ENCODE measurements at places on chromosomes 11 and 22. TPM values are rescaled to one million over a fixed set of nuclear protein-coding genes. Genes with fewer than 3 reads are reported as not detected.

FAM76B gene
- total RNA-seq, result 24.8 TPM

GRCh38 chr22:37559521-37559900 lies 769 bp upstream of the CDC42EP1 start:
- DNase-seq, result no peak
- peak overlapping the region; percentile 92 for H3K27ac ChIP-seq
- peak overlapping the region; percentile 47 for H3K4me3 ChIP-seq

DNA sequence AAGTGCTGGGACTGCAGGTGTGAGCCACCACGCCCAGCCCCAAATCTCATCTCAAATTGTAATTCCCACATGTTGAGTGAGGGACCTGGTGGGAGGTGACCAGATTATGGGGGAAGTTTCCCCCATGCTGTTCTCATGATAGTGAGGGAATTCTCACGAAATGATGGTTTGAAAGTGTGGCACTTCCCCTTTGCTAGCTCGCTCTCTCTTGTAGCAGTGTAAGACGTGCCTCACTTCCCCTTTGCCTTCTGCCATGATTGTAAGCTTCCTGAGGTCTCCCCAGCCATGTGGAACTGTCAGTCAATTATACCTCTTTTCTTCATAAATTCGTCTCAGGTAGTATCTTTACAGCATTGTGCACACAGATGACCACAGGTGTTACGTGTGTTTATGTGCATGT lies 357.8 kb downstream of the CADM1 start:
- no peak overlapping the region for H3K4me3 ChIP-seq
- H3K36me3 ChIP-seq, result no peaks in the 10 kb centered on the region
- no peak overlapping the region for H3K27ac ChIP-seq
- DNase-seq, result no peak
- no peaks in the 10 kb centered on the region for H3K27me3 ChIP-seq

DNA sequence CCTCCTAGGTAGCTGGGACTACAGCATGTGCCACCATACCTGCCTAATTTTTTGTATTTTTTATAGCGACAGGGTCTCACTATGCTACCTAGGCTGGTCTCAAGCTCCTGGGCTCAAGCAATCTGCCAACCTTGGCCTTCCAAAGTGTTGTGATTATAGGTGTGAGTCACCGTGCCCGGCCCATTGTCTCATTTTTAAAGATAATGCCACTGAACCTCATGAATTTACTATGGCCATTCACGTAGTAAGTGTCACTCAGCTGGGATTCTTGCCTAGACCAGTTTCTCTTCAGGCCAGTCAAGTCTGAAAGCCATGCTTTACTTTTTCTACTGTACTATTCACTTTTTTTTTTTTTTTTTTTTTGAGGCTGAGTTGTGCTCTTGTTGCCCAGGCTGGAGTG lies 22.4 kb downstream of the DEPDC5 start:
- H3K4me1 ChIP-seq, result no peaks in the 10 kb centered on the region
- DNase-seq, result no peak
- H3K36me3 ChIP-seq, result peaks cover 38% of the 10 kb centered on the region
- no peaks in the 10 kb centered on the region for H3K27me3 ChIP-seq

- H3K4me3 ChIP-seq, result no peak overlapping the region
- no peaks in the 10 kb centered on the region for H3K27me3 ChIP-seq
- peaks cover 14% of the 10 kb centered on the region for H3K36me3 ChIP-seq
- H3K27ac ChIP-seq, result no peak overlapping the region
Measured at GRCh38 chr11:122796128-122796717, 42.1 kb upstream of the CRTAM start.

DNA sequence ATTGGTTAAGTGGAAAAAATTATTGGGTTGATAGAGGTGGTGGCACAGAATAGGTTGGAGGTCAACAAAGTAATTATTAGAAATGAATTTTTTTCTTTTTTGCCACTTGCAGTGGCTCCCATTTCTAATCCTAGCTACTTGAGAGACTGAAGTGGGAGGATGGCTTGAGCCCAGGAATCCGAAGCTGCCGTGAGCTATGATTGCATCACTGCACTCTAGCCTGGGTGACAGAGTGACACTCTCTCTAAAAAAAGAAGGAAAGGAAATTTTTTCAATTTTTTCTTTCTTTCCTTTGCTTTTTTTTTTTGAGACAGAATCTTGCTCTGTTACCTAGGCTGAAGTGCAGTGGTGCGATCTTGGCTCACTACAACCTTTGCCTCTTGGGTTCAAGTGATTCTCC lies 2.2 kb upstream of the BCO2 start:
- no peak for DNase-seq
- H3K4me3 ChIP-seq, result no peak overlapping the region
- peaks cover 3% of the 10 kb centered on the region for H3K4me1 ChIP-seq

DNA sequence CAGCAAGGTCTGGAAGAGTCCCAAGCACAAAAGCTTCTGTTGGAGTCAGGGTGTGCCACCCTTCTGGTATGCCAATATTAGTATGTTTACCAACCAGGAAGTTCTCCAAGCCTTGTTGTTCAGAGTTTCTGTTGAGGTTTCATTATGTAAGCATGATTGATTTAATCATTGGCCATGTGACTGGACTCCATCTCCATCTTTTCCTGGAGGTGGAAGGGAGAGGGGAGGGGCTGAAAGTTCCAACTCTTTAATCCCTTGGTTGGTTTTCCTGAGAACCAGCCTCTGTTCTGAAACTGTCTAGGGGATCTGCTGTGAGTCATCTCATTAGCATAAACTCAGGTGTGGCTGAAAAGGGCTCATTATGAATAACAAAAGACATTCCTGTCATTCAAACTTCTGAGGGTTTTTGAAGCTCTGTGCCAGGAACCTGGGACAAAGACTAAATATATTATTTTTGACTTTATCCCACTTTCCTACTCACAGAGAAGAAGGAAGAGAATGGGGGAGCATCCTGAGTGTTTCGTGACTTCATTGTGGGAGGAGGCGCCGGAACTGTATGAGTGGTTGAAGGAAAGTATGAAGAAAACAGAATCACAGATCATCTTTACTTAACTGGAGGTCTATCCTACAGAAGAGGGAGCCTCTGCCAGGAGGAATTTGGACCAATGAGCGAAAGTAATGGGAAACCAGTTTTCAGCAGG lies 138.2 kb downstream of the NECTIN1 start:
- peak; percentile 61 for DNase-seq
- H3K27ac ChIP-seq, result no peak overlapping the region
- no peaks in the 10 kb centered on the region for H3K36me3 ChIP-seq
- H3K4me1 ChIP-seq, result peaks cover 9% of the 10 kb centered on the region

OR51D1 gene
- not detected for total RNA-seq

KRTAP5-11 gene
- not detected for total RNA-seq

GVQW3 gene
- 3.4 TPM for total RNA-seq

GRCh38 chr22:45246060-45246985 lies 5.6 kb upstream of the KIAA0930 start:
- H3K27ac ChIP-seq, result peak overlapping the region; percentile 42
- no peaks in the 10 kb centered on the region for H3K36me3 ChIP-seq
- no peak overlapping the region for H3K4me3 ChIP-seq
- DNase-seq, result peak; percentile 84
- H3K27me3 ChIP-seq, result peaks cover 3% of the 10 kb centered on the region

DNA sequence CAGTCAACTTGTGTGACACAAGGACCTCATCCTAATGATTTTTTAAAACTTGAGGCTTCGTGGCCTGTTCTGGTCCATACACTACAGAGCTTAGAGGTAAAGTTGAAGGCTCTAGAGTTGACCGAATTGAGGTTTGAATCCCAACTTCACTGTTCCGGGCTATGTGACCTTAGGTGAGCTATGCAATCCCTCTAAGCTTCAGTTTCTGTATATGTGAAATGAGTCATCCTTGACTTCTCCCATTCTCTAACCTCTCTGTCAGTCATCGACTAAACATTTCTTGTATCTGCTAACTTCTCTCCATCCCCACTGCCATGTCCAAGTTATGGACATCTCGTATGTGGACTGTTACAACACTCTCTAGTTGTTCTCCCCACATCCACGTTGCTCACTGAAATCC lies 178.2 kb upstream of the TMEM45B start:
- no peaks in the 10 kb centered on the region for H3K4me1 ChIP-seq
- H3K27me3 ChIP-seq, result no peaks in the 10 kb centered on the region
- DNase-seq, result no peak
- H3K27ac ChIP-seq, result no peak overlapping the region
- H3K36me3 ChIP-seq, result no peaks in the 10 kb centered on the region
- no peak overlapping the region for H3K4me3 ChIP-seq

- DNase-seq, result no peak
- no peaks in the 10 kb centered on the region for H3K27me3 ChIP-seq
- H3K36me3 ChIP-seq, result no peaks in the 10 kb centered on the region
- no peak overlapping the region for H3K27ac ChIP-seq
Measured at GRCh38 chr11:22763166-22763565, 66.4 kb downstream of the SVIP start.

DNA sequence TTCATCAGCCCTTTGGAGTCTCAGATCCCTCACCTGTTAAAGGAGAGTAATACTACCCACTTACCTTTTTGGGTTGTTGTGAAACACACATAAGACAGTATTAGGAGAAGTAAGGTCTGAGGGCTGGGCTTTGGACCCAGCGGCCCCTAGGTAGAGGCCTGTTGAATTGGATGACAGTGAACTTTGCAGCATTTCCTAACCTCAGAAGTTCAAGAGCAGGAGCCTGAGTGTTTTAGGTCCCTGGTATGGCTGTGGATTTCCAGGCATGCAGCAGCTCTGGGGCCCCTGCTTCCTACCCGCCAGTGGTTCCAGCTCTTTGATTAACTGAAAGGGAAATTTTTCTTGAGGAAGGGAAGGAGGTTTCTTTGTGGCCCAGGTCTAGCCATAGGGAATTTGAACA lies 58.9 kb downstream of the TEAD1 start:
- H3K27me3 ChIP-seq, result no peaks in the 10 kb centered on the region
- no peak overlapping the region for H3K27ac ChIP-seq
- no peak for DNase-seq
- H3K36me3 ChIP-seq, result peaks cover 3% of the 10 kb centered on the region
- H3K4me3 ChIP-seq, result no peak overlapping the region

DNA sequence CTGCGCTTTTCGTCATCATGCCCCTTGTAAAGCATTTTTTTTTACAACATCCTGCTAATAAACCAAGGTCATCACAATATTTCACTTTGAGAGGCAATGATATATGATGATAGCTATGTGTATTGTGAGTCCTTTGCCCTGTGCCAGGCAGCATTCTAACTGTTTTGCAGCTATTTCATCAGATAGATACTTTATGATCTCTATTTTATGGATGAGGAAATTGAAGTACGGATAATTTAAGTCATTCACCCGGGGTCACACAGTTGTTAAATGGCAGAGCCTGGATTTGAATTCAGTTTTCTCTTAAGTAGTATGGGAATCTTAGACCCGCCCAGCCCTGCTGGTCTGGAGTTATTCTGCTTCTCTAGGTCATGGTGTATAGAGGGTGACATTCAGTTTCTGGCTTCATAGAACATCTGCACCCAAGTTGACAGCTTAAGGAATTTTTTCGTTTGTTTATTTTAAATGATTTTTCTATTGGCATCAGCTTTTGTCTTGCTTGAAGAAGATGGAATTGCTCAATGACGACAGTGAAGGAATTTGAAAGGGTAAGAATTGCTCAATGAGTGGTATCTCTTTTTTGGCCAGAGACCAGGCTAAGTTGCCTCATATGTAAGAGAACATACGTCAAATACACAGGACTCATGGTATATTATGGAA lies 926 bp downstream of the PRR5L start:
- DNase-seq, result no peak
- peaks cover 19% of the 10 kb centered on the region for H3K4me1 ChIP-seq
- H3K27me3 ChIP-seq, result no peaks in the 10 kb centered on the region
- no peak overlapping the region for H3K27ac ChIP-seq

ANO1 gene
- 5.8 TPM for total RNA-seq

- H3K4me1 ChIP-seq, result peaks cover 20% of the 10 kb centered on the region
- no peak overlapping the region for H3K27ac ChIP-seq
- peaks cover 6% of the 10 kb centered on the region for H3K27me3 ChIP-seq
- DNase-seq, result no peak
Measured at GRCh38 chr22:19689408-19689807, 24.9 kb upstream of the SEPTIN5 start.

- no peaks in the 10 kb centered on the region for H3K36me3 ChIP-seq
- H3K27ac ChIP-seq, result no peak overlapping the region
- H3K4me1 ChIP-seq, result no peaks in the 10 kb centered on the region
- H3K27me3 ChIP-seq, result no peaks in the 10 kb centered on the region
Measured at GRCh38 chr11:111258046-111258445, 12.5 kb downstream of the POU2AF2 start.

DNA sequence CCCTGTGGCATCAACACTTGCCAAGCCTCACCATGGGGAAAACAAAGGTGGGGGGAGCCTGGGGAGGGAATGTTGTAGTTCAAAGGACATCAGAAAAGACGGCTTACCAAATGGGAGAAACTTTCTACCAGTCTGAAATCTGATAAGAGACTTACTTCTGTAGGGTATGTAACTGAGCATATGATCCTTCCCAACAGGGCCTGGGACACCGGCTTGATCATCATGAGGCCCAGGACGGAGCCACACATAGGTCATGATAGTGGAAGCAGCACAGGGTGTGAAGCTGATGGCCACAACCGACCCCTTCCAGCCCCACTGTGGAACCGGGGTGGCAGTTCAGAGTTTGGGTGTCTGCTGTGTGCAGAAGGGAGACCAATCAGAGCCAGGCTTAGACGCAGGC lies 51.1 kb downstream of the MICAL3 start:
- DNase-seq, result no peak
- H3K4me3 ChIP-seq, result no peak overlapping the region
- peaks cover 3% of the 10 kb centered on the region for H3K36me3 ChIP-seq
- H3K27ac ChIP-seq, result no peak overlapping the region
- H3K4me1 ChIP-seq, result peaks cover 40% of the 10 kb centered on the region

TCIRG1 gene
- 31.9 TPM for total RNA-seq

DNA sequence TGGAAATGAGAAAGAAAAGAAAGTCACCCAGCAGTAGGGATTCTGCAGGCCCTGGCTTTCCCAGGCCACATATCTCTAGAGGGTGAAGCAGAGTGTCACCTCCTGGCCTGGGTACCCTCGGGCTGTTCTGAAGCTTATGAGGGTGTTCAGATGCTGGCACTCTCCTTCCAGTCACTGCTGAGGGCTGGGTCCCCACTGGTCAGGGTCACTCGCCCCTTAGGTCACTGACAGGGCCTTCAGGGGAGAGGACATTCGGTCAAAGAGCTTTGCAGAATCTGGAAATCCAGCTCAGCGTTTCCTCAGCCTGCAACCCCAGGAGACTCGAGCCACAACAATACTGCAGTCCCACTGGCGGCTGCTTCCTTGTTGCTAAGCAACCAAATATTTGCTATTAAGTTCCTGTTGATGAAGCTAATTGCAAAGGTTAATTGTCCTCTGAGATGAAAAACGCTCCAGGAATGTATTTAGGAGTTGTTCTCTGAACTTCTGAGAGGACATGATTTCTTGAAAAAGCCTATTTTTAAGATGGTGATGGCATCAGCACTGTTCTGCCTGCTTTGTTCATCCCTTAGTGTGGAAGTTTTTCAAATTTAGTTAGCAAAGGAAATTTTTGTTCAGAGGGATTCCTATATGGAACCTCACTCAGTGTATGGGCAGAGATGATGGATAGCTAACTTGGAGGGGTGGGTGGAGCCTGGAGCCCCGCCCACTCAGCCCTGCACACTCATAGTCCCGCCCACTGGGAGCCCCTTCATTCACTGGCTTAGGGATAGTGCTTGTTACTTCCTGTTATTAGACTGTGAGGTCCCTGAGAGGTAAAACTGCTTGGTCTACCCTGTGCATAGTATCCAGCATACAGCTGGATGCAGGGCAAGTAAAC lies 109.2 kb downstream of the CSNK2A3 start:
- no peaks in the 10 kb centered on the region for H3K36me3 ChIP-seq
- peak; percentile 83 for DNase-seq
- H3K4me3 ChIP-seq, result no peak overlapping the region

FGF19 gene
- 0.44 TPM for total RNA-seq

- H3K27me3 ChIP-seq, result no peaks in the 10 kb centered on the region
- DNase-seq, result peak; percentile 25
- no peak overlapping the region for H3K4me3 ChIP-seq
- H3K4me1 ChIP-seq, result peaks cover 4% of the 10 kb centered on the region
- H3K27ac ChIP-seq, result no peak overlapping the region
- no peaks in the 10 kb centered on the region for H3K36me3 ChIP-seq
Measured at GRCh38 chr11:122850076-122850631, 11.9 kb downstream of the CRTAM start.

VPREB1 gene
- 0.18 TPM for total RNA-seq

All from muscle of leg (tissue), 16 donors.